ENCODE measurements at places on chromosomes 3 and 15. TPM values are rescaled to one million over a fixed set of nuclear protein-coding genes. Genes with fewer than 3 reads are reported as not detected.

GOLGA6L7 gene
- total RNA-seq = not detected

EOMES gene
- 16.2 TPM for total RNA-seq

CPB1 gene
- total RNA-seq = not detected

PPARG gene
- 0.80 TPM for total RNA-seq

STRIT1 gene
- total RNA-seq = not detected

GUCA1C gene
- total RNA-seq = not detected

HTR3E gene
- total RNA-seq = not detected

KNG1 gene
- not detected for total RNA-seq

SLC27A2 gene
- 28.6 TPM for total RNA-seq

MAGEL2 gene
- not detected for total RNA-seq

GCNT3 gene
- total RNA-seq = not detected

KLHL40 gene
- not detected for total RNA-seq

MRAS gene
- not detected for total RNA-seq

STRC gene
- total RNA-seq = 0.19 TPM

GOLGA8R gene
- 0.52 TPM for total RNA-seq

DAZL gene
- 0.13 TPM for total RNA-seq

RARRES1 gene
- total RNA-seq = not detected

PSTPIP1 gene
- total RNA-seq = 137 TPM

CACNA2D3 gene
- total RNA-seq = not detected

ADAMTS7 gene
- total RNA-seq = 0.48 TPM

DLL4 gene
- not detected for total RNA-seq

VILL gene
- 13.6 TPM for total RNA-seq

PLOD2 gene
- 1.0 TPM for total RNA-seq

PIK3R4 gene
- total RNA-seq = 34.3 TPM

FGD5 gene
- total RNA-seq = not detected

RASGRP1 gene
- total RNA-seq = 64.2 TPM

MAGI1 gene
- total RNA-seq = 0.38 TPM

TRPM1 gene
- not detected for total RNA-seq

DUOXA2 gene
- total RNA-seq = not detected

TGM5 gene
- not detected for total RNA-seq
